ENCODE measurements at places on chromosomes 2 and 18. TPM values are rescaled to one million over a fixed set of nuclear protein-coding genes. Genes with fewer than 3 reads are reported as not detected.

The TEX44 gene
- total RNA-seq: not detected

The RAMP1 gene
- total RNA-seq: 324 TPM

DNA sequence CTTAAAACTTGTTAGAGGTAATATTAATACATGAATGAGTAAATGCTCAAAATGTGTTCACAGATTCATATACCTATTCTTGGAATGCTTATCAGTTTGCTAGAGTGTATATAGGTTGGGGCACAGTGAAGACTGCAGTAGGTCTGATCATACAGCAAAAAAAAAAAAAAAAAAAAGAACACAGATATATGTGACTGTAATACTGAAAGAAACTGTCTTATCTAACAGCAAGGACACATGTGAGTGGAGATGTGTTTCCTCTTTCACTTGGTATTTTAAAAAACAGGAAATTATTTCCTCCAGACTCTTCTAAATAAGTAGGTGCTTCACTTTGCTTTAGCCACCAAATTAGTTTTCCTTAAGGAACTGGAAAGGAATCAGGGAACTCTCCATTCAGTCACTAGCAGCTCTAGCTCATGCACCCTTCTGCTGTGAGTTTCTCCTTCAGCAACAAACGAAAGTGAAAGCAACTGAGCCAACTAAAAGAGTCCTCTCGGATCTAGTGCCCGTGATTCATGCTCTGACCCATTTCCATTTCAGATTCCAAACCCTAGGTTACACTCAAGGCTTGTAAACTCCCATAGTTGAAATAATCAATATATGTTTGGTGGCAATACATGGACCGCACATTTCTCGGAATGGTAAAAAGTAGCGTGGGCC lies 98.5 kb downstream of the DSEL start:
- no peaks in the 10 kb centered on the region for H3K27me3 ChIP-seq
- H3K27ac ChIP-seq: peak overlapping the region; percentile 22
- peak overlapping the region; percentile 27 for H3K4me3 ChIP-seq

- H3K4me1 ChIP-seq: peaks cover 5% of the 10 kb centered on the region
- no peaks in the 10 kb centered on the region for H3K36me3 ChIP-seq
- no peak overlapping the region for H3K4me3 ChIP-seq
- no peak for DNase-seq
Measured at GRCh38 chr2:222288590-222289277, 10.1 kb downstream of the PAX3 start.

The CRYGC gene
- total RNA-seq: not detected

The TCF23 gene
- not detected for total RNA-seq

The MATN3 gene
- total RNA-seq: 0.55 TPM

The SCN9A gene
- 17.1 TPM for total RNA-seq
